ENCODE measurements at places on chromosomes 16 and 17. TPM values are rescaled to one million over a fixed set of nuclear protein-coding genes. Genes with fewer than 3 reads are reported as not detected.

Gene PYDC1
- polyA plus RNA-seq = 0.64 TPM

Gene NTN1
- polyA plus RNA-seq = 33.5 TPM

Gene ESRP2
- polyA plus RNA-seq = 0.78 TPM

Gene MARVELD3
- polyA plus RNA-seq = 0.33 TPM

Gene SLC16A3
- polyA plus RNA-seq = 30.9 TPM

Gene HIGD1B
- polyA plus RNA-seq = 4.3 TPM

Gene SEPTIN12
- not detected for polyA plus RNA-seq

Gene TTYH2
- 75.7 TPM for polyA plus RNA-seq

Gene HS3ST4
- polyA plus RNA-seq = 2.2 TPM

Gene DHX38
- polyA plus RNA-seq = 44.8 TPM

Gene ITGB3
- not detected for polyA plus RNA-seq

Gene CCR7
- polyA plus RNA-seq = 0.45 TPM

Gene OR1A1
- not detected for polyA plus RNA-seq

Gene USP43
- 1.2 TPM for polyA plus RNA-seq

Gene PLA2G10
- 0.39 TPM for polyA plus RNA-seq

Gene EPN3
- polyA plus RNA-seq = 12.8 TPM

Gene OR4D1
- not detected for polyA plus RNA-seq

Gene DRC3
- 7.1 TPM for polyA plus RNA-seq

Gene KRTAP9-8
- not detected for polyA plus RNA-seq

Gene CDRT4
- 0.81 TPM for polyA plus RNA-seq

Gene KRT33B
- not detected for polyA plus RNA-seq

Gene PROCA1
- polyA plus RNA-seq = 2.2 TPM

Gene TMEM238L
- 0.24 TPM for polyA plus RNA-seq

Gene KRT222
- 0.15 TPM for polyA plus RNA-seq

Gene CCDC92B
- not detected for polyA plus RNA-seq

Gene ZSCAN10
- not detected for polyA plus RNA-seq

Gene CBLN1
- polyA plus RNA-seq = not detected

Gene HBQ1
- polyA plus RNA-seq = 0.58 TPM

Gene SP6
- polyA plus RNA-seq = not detected

Gene RNF227
- 3.1 TPM for polyA plus RNA-seq

Gene NPIPA8
- polyA plus RNA-seq = not detected

Gene PDK2
- polyA plus RNA-seq = 62.8 TPM

Gene SPATA32
- not detected for polyA plus RNA-seq

Gene EVI2B
- not detected for polyA plus RNA-seq

Gene KIF19
- 1.9 TPM for polyA plus RNA-seq

Gene ASPA
- not detected for polyA plus RNA-seq

Gene LAT
- 10.2 TPM for polyA plus RNA-seq

Gene KRT23
- 0.35 TPM for polyA plus RNA-seq

Gene DNAI2
- not detected for polyA plus RNA-seq

Gene GLOD4
- polyA plus RNA-seq = 44.0 TPM

Gene SALL1
- polyA plus RNA-seq = not detected

Gene ITGAX
- polyA plus RNA-seq = 0.78 TPM

Gene CD300C
- 0.71 TPM for polyA plus RNA-seq

Gene TNK1
- 0.20 TPM for polyA plus RNA-seq

Gene SLC6A2
- 2.1 TPM for polyA plus RNA-seq

Gene STH
- not detected for polyA plus RNA-seq

Gene SOX9
- 8.6 TPM for polyA plus RNA-seq

Gene OTOA
- 0.18 TPM for polyA plus RNA-seq

Gene CYB561
- polyA plus RNA-seq = 16.2 TPM

Gene TP53TG3
- not detected for polyA plus RNA-seq

Gene DHRS7C
- 68.4 TPM for polyA plus RNA-seq

Gene EFCAB5
- polyA plus RNA-seq = 2.2 TPM

Gene SPAG7
- polyA plus RNA-seq = 80.3 TPM

Gene SKAP1
- polyA plus RNA-seq = not detected

Gene C16orf96
- polyA plus RNA-seq = 0.34 TPM

Gene SMG6
- polyA plus RNA-seq = 18.3 TPM

Gene ARHGAP23
- polyA plus RNA-seq = 32.7 TPM

Gene CISD3
- polyA plus RNA-seq = 16.4 TPM

Gene PHB1
- polyA plus RNA-seq = 109 TPM
